ENCODE measurements at places on chromosomes 5 and 9.

DNA sequence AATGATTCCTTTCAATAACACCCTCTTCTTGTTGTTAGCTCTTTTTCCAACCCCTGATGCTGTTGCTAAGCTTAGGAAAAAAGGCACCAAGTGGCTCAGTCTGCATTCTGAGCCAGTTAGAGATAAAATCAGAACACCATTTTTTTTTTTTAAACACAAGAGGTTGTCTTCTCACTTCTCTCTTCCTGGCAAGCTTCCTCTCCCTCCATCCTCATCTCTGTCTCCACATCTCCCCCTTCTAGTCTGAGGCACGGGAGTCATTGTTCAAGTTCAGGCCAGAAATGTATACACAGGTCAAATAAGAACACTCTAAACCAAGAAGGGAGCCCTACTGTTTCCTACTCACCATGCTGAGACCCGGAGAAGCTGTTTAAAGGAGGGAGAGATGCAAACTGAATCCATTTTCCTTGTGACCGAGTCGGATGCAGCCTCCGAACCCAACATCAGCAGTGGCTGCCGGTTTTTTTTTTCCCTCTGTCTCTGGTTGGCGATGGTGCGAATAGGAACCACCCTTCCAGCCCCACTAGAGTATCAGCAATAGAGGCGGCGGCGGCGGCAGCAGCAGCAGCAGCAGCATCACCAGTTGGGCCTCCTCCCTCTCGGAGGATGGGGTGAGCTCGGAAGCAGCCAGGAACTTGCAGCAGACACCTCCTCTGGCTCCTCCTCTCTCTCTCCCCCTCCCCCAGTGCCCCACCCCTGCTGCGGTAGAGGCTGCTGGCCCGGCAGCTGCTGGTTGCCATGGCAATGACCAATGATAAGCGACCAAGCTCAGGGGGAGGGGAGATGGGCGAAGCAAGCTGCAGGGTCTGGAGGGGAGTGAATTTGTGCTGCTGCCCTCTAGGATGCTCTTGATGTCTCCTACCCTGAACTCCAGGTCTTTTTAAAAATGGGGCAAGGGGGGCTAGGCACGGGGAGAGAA lies at the start of gene JAKMIP2:
Gene JAKMIP2 (minus strand): TSS at position 619 of the 919 bp plus-strand sequence. CDS start 110,922 bp downstream, outside the sequence.
- peak; percentile 32 for DNase-seq

DNA sequence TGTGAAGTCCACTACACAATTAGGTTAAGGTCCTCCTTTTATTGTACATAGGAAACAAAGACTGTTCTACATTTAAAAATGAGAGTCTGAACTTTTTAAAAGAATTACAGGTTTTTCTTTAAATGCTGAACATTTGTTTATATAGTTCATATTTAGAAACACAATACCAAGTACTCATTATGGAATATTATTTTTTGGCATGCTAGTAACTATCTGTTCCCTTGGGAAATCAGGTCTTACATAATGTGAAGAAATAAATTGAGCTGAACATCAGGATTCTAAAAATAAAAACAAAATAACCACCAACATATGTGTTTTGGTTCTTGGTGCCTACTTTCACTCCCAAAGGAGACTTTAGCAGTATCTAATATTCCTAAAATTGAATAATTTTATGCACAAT lies 230.5 kb upstream of the IZUMO3 start:
- DNase-seq: no peak

DNA sequence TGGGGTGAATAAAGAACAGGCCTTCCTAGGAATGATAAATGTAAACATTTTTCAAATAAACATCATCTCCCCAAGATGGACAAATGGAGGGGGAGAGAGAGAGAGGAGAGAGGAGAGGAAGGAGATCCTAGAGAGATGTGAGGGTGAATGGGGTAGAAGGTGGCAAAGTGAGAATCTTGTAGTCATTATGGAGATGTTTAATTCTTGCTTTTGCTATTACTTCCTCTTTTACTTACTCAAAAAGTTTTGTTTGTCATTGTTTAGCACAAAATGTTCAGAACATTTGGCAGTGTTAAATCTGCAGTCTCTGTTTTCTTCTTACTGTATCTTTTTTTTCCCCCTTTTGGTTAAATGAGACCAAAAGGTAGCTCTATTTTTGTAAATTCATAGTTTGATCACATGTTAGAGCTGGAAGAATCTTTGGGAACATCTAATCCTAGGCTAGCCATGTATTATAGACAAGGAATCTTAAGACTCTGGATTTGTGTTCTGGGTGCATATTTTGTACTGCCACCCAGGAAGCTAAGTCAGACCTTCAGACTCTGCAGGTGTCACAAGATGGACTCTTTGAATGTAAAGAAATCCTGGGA lies 266.1 kb downstream of the NTRK2 start:
- no peak for DNase-seq

- DNase-seq: no peak
Measured at GRCh38 chr9:29150606-29151005, 1577.3 kb upstream of the C9orf72 start.

DNA sequence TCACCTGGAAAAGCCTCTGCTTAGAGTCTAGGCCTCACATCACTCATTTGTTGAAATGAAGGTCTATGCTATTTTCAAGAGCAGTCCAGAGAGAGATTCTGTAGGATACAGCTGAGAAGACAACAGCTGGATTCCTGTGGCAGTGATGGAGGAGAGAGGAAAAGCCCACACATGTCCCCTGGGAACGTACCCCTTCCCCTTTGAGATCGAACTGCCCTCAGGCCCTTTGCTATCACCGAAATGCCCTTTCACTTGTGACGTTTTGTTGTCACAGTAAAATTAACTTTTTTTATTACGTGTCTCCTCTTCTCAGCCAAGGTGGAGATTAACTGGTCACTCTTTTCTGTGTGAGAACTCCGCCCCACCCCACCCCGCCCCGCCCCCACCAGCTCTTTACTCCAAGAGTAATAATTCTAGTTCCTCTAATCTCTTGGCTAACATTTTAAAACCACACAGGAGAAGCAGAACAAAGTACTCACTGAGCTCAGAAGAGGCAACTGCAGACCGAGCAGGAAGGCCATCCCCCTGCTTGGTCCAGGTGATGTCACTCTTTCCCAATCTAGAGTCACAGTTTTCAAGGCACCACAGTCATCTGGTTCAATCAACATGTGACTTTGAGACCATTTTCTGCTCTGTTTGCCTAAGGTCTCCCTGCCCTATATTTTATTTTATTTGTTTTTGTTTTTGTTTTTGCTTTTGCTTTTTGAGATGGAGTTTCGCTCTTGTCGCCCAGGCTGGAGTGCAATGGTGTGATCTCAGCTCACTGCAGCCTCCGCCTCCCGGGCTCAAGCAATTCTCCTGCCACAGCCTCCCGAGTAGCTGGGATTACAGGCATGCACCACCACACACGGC lies 105.6 kb downstream of the SUSD1 start:
- DNase-seq: no peak

DNA sequence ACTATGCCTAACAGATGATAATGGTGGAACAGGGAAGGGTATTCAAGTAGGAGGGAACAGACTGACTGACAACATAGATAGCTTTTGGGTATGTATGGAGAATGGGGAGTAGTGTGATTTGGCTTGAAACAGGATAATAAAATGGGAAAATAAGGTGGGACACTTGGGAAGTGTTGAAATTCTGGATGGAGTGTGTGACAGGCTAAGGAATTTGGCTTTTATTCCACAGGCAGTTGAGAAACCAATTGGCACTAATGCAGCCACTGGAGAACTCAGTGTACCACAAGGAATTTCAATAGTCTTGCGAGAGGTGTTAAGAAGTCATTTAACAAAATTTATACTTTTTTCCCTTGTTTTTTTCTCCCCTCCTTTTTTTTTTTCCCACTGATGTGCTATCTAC lies 153.5 kb upstream of the ELAVL2 start:
- no peak for DNase-seq

DNA sequence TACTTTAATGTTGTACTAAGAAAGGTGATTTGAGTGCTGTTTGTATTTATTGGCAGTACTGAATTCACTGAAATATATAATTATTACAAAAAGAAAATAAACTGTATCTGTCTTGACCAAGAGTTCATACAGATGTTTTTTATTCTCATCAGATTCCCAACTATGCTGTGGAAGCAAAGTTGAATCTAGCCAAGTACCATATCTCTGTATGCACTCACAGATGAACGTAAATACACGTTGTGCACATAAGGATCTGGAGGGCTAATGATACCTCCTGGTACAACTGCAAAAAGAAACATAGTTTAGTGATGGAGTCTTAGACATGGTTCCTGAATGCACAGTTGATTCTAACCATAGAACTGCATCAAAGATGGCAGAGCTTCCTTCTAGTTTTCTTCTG lies 169.4 kb downstream of the CD180 start:
- no peak for DNase-seq

DNA sequence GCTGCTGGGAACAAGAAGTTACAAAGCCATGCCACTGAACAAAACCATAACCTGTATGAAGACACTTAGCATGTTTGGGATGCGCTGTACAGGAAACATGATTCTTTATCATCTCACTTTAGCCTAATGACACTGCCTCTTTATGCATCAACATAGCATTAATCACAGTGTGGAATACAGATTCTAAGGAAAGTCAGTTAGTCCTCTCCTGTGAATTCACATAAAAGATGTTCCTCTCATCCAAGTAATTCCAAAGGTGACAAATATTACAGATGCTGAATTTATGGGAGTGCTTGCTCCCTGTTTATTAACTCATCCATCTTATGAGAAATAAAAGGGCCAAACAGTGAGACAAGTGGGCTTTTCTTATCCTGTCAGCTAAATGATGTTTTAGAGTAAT lies 1677.7 kb downstream of the EFNA5 start:
- DNase-seq: no peak

- DNase-seq: no peak
Measured at GRCh38 chr5:126383246-126383645, 40.0 kb upstream of the GRAMD2B start.

DNA sequence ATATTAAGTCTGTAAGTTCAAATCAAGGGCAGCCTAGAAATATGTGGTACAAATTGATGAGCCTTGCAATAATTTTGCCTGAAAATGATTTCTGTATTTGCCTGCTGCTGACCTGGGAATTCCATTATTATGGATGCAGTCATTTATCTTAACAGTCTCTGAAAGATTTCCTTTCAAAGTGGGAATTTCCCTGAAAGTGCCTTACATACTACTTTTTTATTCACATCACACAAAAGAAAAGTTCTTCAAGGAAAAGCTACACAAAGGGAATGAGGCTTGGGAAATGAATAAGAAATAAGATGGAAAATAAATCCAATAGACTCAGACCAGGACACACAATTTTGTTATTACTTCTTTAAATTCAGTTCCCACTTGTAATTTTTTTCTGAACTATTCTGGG lies 537.8 kb upstream of the PTGER4 start:
- no peak for DNase-seq

- DNase-seq: no peak
Measured at GRCh38 chr9:99955606-99956005, 49.2 kb downstream of the STX17 start.

- no peak for DNase-seq
Measured at GRCh38 chr5:143645356-143645755, 166.6 kb upstream of the HMHB1 start.

- no peak for DNase-seq
Measured at GRCh38 chr5:96546120-96546519, 113.1 kb upstream of the PCSK1 start.

GRCh38 chr9:110502842-110503241 lies 76.7 kb downstream of the SVEP1 start:
- DNase-seq: no peak

GRCh38 chr5:1570975-1571374 lies 47.2 kb upstream of the LPCAT1 start:
- no peak for DNase-seq

GRCh38 chr9:77820293-77820954 lies 172.3 kb upstream of the GNA14 start:
- no peak for DNase-seq

DNA sequence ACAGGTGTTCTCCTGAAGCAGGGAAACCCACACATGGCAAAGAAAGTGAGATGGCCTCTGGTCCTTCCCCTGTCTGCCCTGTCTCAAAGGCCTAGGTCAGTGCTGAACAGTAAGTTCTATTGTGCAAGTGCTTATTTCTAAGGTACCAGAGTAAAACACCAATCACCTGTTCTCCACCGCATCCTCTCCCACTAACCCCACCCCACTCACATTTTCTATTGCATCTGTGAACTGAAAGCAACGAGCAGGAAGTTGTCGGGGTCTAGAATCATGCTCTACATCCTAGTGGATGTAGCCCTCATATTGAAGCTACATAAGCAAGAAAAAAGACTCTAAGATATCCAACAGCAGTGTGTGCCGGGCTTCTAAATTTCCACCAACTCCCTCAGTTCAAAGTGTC lies 265.9 kb downstream of the ENC1 start:
- DNase-seq: no peak

DNA sequence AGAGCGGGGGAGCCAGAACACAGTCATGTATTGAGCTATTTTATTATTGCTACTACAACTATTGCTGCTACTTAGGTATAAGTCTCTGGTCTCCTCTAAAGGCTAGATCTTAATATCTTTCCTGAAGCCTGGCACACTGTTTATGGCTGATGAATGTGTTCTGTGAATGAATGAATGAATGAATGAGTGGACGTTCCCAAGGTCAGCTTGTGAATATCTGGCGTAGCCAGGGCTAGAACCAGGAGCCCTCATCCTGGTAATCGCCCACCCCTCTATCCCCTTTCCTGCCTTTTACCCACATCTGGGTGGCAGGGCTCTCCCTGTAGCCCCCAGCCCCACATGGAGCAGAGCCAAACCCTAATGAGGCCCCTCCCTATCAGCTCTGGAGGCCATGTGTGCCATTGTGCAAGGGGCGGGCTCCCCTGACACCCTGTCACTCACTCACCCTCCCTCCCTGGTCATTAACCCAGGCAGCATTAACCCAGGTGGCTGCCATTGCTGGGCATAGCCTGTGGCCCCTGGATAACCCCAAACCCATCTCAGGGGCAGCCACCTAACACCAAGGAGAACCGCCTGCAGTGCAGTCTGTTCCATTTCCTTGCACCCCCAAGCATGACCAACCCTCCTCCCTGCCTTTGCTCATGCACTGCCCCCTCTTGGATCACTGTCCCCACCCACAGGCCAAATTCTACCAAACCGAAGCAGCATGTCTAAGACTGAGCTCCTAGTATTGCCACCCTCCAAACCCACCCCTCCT lies 2.0 kb upstream of the AKNA start:
- no peak for DNase-seq

DNA sequence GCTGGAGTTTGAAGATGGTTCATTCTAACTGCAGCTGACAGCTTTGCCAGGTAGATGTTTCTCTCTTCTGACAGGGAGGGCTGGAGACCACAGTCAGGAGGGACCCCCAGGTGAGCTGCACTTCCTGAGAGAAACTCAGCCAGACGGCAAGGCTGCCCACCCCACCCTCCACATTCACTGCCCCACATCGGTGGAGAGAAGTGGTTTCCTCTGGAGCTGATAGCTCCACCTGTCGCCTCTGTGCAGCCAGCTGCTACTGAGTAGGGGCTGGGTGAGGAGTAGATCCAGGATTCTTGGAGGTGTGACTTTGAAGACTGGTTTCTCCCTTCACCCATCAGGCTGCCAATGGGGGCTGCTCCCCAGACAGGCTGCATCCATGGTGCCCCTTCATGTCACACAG lies 175.0 kb downstream of the CARTPT start:
- DNase-seq: no peak

GRCh38 chr5:100901821-100902341 lies 1.2 kb downstream of the ST8SIA4 start:
- DNase-seq: peak; percentile 54

Measured in T-helper 9 cell (primary cell).